ENCODE measurements at places on chromosomes 3 and 15.

DNA sequence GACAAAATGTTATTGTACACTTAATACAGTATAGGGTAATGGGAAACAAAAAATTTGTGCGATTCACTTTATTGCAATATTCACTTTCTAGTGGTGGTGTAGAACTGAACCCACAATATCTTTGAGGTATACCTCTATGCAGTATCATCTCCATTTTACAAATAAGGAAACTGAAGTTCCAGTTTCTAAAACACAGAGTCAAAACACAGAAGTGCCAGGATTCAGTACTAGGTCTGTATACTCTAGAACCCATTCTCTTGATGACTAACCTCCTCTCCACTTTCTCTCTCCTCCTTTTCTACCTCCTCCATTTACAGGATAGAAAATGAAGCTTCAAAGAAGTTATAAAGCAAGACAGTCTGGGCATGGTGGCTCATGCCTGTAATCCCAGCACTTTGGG, 62.2 kb downstream of the MB21D2 start:
- no peak for DNase-seq

DNA sequence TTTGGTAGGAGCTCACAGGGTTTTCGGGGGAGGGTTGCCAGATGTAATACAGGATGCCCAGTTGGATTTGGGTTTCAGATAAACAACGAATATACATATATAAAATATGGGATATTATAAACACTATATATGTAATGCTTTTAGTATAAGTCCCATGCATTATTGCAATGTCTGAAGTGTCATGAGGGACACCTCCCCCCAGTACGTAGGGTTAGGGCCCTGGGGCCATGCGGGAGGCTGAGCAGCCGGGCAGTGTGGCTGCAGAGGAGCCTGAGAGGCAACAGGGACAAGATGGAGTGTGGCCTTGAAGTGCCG, 148.9 kb downstream of the SMAD6 start:
- no peak for DNase-seq

DNA sequence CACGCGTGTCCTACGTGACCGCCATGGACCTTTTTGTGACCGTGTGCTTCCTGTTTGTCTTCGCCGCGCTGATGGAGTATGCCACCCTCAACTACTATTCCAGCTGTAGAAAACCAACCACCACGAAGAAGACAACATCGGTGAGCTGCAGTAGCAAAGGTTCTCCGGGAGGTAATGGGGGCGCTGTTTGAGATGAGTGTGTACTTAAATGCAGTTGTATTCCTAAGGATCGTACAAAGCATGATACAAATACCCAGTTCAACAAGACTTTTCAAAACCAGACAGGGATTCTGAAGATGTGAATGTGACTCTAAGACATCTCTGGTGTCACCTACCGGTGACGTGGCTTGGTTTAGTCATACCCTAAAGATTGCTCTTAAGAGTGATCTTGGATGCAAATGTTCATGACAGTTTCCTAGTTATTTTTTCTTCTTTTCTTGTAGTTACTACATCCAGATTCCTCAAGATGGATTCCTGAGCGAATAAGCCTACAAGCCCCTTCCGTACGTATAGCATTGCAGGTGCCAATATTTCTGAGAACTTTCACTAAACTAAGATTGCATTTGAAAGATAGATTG, 556.6 kb downstream of the GABRG3 start:
- DNase-seq: no peak

GRCh38 chr3:38136393-38136776, 542 bp downstream of the ACAA1 start:
- no peak for DNase-seq

DNA sequence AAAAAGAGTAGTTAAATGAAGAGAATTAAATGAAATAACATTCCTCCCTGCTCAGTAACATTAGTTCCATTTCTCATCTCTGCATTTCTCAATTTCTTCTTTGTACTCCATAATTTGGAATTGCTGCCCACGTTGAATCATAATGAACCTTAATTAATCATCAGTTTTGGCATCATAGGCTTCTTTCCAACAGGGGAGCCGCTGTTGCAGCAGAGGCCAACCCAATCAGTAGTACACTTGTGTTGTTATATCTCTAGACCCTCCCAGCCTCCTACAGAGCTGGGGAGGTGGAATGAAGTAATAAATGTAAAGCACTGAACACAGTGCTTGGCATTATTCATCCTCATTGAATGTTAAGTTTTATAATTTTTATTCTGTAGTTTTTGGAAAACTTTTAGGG, 240.7 kb downstream of the CHST2 start:
- no peak for DNase-seq

DNA sequence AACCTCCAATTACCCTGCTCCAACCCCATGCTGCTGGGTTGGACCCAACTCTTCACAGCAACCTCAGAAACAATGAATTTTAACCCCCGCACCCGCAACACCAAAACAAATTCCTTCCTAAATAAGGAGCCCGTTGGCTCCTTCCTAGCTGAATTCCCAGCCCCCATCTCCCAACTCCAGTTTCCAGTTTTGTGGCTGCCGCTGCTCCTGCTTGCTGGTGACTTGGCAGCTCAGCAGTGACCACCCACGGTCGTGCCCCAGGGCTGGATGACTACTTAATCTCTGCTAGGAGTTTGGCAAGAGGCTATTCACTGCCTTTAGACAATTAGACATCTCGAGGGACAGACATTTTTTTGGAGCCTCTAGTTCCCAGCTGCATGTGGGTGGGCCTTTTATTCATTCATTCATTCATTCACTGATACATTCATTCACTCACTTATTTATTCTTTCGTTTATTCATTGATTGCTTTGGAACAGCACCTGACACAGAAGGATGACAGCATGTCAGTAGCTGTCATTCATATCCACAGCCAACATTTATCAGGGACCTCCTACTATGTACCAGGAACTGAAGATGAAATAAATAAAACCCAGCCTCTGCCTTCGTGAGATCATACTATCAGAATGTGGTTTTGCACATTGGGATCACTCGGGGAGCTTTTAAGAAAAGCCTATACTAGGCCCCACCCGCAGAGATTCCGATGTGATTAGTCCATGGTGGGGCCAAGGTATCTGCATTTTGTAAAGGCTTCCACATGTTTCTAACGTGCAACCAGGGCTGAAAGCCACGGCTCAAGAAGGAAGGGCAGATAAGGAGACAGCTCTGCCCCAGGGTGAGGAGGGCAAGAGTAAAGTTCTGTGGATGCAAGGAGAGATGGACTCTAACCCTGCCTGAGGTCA, 256.5 kb downstream of the SHQ1 start:
- DNase-seq: no peak

GRCh38 chr3:171115667-171116066, 89.1 kb upstream of the SLC2A2 start:
- DNase-seq: no peak

GRCh38 chr3:64954995-64955636, 267.3 kb upstream of the ADAMTS9 start:
- no peak for DNase-seq

DNA sequence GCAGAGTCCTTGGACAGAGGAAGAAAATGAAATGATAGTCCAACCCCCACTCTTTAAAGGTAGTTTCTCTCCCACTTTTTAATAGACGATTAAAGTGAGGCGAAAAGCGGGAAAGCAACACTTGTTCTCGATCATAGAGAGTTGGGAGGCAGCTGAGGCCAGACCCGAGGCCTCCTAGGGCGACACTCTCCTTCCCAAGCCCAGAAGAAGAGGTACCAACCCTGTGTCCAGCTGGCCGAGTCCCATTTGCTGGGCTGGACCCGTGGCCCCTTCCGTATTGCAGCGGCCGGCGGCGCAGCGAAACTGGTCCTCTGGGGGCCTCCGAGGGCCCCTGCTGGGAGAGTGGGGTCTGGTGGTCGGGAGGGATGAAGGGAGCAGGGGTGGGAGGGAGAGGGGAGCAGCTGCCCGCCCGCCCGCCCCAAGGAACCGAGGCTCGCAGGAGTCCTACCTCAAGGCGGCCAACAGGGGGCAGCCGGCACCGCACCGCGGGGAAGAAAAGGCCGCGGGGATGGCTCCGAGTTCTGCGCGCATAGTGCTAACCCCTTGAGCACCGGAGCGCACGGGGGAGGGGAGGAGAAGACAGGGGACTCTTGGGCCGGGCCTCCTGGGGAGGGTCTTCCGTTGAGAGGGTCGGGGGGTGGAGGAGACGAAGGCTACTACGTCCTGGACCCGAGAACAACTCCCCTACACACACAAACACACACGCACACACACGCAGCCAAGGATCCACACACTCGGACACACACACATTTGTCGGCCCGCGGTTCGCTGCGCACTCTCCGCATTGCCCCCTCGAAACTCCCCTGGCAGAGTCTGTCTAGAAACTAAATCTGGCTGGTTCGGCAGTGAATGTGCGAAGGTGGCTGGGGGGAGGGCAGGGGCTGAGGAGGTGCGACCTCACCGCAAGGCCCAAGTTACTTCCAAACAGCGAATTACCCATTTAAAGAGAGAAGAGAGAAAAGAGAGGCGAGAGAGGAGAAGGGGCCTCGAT, 2.0 kb downstream of the WNT5A start:
- DNase-seq: no peak

DNA sequence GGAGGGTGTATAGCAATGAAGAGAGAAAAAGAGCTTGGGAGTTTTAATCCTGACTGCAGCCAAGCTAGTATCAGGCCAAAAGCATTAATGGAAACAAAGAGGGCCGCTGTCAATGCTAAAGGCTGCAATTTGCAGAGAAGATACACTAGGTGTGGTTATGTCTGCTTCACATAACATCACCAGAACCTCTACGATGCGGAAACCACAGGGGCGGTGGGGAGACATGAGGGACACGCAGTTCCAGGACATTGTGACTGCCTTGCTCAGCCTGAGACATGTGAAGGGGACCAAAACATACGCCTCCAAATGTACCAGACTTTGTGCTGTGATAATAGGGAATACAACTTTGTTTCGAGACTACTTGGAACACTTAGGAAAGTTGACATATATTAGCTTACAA, 88.4 kb downstream of the APBA2 start:
- DNase-seq: no peak

DNA sequence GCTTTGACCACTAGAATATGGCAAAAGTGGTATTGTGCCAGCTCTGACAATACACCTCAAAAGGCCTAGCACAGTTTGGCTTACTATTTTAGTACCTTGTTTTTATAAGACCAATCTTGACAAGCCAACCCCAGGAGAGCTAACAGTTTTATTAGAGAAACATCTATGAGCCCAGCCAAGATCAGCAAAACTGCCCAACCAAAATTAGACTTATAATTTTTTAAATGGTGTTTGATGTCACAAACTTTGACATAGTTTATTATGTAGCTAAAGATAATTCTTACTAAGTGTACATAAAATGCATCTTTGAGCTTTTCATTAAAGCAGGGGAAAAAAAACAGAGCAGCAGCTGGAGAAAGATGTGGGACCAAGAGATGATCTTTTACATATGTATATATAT, 537.5 kb downstream of the ZPLD1 start:
- no peak for DNase-seq

- no peak for DNase-seq
Observed at GRCh38 chr3:169475978-169476698, 187.4 kb downstream of the MECOM start.

DNA sequence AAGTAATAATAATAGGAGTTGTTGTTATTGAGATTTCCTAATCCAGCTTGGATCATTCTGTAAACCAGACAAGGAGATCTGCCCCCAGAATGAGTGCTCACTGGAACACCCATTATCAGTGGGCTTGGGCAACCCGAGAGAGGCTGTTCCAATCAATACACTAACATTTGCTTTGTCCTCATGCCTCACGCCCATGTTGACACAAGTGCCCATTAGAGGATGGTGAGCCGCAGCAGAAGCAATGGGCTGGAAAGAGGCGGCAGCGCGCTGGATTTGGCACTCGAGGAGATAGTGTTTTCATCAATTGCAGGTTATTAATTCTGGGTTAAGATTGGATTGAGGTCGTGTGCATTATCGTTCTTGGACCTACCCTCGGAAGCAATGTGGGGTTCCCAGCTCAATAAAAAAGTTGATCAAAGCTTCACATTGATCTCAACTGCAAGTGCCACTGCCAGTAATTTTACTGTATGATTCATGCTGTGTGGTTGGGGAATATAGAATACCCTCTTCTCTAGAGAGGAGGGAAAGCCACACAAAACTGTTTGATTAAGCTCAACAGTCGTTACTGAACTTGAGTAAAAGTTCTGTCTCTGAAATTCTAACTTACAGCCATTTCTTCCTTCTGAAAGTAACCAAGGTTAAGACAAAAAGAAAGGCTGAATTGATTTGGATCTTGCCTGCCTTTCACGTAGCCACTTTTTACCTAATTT, 15.7 kb downstream of the LYZL4 start:
- no peak for DNase-seq

DNA sequence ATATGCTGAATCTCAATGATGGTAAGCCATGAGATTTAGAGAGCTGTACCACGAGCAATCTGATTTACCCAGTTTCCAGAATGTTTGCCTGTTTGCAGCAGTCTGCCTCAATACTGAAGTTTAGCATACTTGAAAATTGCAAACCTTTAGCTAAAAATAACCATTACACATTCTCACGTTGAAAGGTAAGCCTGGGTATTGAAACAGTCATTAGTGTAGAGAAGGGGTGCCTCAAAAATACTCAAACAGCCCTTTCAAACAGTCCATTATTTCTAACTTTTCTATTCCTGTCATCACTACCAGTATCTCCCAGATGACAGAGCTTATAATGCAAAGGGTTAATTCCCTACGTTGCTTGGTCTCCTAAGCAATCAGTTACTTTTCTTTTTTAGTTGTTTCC, 111.8 kb upstream of the MBNL1 start:
- no peak for DNase-seq
